PC-3 (cell line): ENCODE measurements at places on chromosomes 6 and 20. TPM values are rescaled to one million over a fixed set of nuclear protein-coding genes. Genes with fewer than 3 reads are reported as not detected.
A peak's percentile ranks its signal among the peaks of the same experiment; 100 is the strongest.

DNA sequence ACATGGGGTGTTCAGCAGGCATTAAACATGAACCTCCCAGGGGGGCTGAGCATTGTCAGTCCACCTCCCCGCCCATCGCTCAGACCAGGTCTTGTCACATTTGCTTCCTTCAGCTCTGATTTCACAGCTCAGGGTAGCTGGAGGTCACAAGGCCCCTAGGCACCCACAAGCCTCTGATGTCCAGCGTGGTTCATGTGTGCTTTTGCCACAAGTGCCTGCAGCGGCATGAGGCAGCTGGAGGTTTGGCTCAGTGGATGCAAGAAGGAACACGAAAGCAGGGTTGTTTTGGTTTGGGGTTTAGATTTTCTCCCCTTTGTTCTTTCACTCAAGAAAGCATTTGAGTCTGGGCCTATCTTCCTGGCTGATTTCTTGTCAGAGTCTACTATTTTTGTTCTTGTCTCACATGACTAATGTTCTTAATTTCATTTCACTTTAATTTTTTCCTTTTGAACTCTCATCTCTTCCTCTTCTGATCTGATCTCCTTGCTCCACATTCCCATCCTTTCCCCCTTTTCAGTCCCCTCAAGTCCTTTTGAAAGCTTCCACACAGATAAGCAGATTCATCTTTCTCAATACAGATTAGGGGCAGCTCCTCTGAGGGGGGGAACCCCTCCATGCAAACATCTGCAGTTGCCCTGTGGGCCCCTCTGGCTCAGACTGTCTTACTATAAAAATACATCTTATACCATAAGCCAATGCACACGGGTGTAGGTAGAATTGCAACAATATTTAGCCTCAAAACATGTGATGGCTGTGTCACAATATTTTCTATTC lies 68.1 kb upstream of the CEP85L start:
- DNase-seq, result no peak

GRCh38 chr6:10174761-10175160 lies 240.1 kb downstream of the TFAP2A start:
- peak; percentile 50 for DNase-seq

- DNase-seq, result no peak
Observed at GRCh38 chr6:37143585-37143984, 26.4 kb upstream of the PIM1 start.

DNA sequence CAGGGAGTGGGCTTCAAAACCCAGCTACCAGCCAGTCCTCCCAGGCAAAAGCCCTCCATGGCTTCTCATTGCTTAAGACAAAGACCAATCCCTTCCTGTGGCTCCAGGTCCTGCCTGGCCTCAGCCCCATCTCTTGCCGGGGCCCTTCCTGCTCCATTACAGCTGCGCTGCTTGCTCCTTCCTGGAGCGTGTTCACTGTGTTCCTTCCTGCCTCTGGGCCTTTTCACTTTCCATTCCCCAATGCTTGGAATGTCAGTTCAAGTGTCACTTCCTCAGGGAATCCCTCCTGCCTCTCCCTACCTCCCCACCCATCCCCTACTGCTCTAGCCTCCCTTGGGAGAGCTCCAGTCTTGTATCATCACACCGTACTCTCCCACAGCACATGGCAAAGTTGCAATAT lies 11.1 kb upstream of the ITPR3 start:
- no peak for DNase-seq

GRCh38 chr6:161010418-161010817 lies 18.8 kb downstream of the MAP3K4 start:
- peak; percentile 65 for DNase-seq

GRCh38 chr20:21137078-21137477 lies 11.2 kb downstream of the KIZ start:
- no peak for DNase-seq

BEND3 gene
- 4.5 and 6.3 TPM in 2 replicates for total RNA-seq

SIRPD gene
- total RNA-seq, result 0.18 and 0.23 TPM in 2 replicates

OTOR gene
- total RNA-seq, result not detected in 2 replicates
